ENCODE measurements at places on chromosomes 5 and 9.
A peak's percentile ranks its signal among the peaks of the same experiment; 100 is the strongest.

DNA sequence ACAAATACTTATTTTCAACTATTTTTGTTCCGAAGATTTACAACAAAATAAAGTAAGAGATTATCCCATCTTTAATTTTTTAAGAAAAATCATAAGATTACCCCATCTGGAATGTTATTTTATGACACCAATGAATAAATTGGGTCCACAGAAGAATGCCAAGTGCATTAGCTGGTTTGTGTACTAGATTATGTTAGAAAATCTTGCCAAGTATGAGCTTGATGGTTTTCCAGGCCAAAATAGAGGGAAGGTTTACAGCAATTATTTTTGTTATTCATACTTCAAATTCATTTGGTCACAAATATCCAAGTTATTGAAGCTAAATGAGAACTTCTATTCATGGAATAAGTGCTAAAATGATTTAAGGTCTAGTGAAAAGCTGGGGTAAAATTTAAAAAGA is 109.4 kb upstream of the DMRTA1 start:
- DNase-seq: no peak

DNA sequence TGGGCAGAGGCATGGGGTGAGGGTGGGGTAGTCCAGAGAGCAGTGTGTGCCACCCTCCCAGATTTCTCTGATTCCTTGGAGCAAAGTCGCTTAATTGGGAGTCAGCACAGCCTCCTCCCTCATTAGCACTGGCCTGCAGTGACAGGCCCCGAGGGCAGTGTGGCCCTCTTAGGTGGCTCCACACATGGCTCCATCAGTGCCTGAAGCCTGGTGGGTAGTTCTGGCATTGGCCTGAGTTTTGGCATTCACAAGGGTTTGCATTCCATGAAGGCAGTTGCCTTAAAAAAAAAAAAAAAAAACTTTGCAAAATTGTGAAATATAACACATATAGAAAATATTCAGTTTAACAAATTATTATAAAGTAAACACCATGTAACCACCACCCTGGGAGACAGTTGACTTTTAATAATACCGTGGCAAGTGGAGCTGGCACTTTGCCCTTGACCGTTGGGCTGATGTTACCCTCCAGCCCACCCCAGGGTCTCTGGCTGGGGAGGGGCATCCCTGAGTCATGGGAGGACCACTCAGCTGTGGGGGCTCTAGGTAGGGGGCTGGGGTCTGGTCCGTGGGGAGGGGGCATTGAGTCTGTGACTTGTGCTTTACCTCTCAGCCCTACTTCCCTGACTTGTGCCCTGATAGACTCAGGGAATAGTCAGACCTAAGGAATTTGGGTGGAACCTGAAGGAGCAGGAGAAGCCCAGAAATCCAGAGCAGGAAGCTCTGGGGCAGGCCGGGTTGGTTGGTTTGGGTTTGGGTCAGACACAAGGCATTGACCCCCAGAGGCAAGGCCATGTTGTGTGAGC is 51.3 kb upstream of the PITX1 start:
- DNase-seq: peak; percentile 37

DNA sequence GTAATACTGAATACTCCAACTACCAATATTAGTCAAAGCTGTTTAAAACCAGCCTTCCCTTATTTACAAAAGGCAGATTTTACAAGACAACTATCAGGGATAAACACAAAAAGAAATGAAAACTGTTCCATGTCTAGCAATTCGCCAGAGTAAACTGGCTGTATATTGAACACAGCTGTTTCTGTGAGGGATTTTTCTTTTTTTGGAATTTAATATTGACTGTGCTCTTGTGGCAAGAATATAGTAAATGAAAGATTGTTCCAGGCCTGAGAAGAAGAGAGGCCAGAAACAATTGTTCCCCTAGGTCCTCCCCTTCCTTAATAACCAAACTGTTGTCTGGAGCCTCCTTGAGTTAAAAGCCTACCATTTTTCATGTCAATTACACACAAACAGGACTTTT is 188.6 kb downstream of the PDE4D start:
- DNase-seq: no peak

GRCh38 chr5:158812408-158812807 is 287.3 kb downstream of the EBF1 start:
- peak; percentile 71 for DNase-seq

DNA sequence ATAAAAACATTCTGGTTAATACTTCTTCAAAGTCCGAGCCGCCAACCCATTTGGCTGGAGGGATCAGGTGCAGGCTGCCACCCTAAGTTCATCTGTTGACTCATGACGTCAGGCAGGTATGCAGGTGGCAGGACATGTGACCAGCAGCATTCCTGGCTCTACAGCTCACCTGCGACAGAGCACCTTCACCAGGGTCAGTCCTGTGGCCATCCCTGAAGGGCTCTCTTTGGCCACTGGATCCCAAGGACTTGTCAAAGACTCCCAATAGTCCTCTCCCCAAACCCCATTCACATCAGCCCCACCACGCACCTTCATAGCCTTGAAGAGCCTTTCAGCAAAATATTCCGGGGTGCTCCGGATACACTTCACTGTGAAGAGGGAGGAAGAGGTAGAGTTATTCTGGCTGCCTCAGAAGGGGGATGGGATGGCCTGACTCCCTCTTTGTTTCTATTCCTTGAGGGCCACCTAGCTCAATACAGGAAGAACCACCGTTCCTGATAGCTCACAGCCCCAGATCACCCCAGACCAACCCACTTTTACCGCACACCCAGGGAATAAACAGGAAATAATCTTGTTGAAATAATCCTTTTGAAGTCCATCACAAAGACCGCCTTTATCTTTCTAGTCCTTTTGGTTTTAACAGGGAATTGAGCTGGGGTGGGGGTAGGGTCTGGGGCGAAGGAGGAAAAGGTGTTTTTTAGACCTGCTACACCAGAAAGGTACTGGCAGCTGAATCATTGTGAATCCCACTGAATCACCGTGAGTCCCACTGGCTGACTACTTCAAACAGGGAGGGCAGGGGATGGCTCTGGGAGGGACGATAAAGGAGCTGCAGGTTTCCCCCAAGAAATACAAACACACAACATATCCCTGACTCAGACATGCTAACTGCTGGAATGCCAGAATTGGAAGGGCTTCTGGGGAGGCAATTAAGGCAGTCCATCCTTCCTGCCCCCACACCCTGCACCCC is 26.4 kb downstream of the ANXA6 start:
- DNase-seq: no peak

DNA sequence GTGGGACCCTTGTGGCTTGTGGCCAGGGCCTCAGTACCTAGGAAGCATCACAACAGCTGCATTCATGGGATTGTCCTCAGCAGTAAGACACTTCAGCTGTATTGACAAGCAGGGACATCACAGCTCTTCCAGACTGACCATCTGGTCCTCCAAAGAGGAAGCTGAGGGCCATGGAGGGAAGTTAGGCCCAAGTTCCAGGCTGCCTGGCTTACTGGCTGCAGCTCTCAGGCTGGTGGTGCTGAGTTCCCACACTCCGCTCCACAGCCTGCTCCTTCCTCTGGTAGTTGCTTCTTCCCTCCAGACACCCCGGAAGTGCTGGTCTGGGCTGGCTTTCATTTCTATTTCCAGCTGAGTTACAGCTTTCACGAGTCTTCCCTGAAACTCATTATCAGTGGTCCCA is 5.7 kb upstream of the STING1 start:
- DNase-seq: no peak

DNA sequence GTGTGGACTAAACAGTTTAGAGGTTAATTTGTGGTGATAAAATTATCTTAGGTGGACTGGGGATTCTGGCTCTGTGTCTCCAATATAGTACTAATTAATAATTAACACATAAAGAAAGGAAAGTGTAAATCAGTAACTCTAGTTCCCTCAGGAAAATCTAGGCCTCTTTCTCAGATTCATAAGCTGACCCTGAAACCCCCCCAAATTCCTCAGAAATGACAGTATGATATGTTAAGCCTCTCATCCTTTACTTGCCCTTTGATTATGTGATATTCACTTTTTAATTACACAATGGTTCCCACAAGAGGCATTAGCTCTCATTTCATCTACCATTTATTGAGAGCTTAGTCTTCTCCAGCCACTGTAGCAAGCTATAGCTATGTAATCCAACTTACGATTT is 636.2 kb upstream of the SEMA6A start:
- no peak for DNase-seq

DNA sequence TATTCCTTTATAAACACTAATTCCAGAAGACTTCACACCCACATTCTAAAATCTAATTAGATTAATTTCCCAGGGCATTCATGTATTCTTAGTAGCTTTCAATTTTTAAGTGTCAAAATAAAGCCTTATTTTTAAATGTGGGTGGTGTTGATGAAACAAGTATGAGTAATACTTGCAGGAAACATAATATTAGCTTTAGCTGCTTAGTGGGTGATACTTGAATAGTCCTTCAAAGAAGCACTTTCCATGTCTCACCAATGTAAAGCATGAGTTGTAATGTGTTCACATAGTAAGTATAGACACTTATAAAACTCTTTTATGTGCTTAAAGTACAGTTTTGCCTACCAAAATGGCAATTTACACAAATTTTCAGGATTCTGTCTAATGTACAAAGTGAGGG is 6.9 kb downstream of the FNBP1 start:
- DNase-seq: no peak

DNA sequence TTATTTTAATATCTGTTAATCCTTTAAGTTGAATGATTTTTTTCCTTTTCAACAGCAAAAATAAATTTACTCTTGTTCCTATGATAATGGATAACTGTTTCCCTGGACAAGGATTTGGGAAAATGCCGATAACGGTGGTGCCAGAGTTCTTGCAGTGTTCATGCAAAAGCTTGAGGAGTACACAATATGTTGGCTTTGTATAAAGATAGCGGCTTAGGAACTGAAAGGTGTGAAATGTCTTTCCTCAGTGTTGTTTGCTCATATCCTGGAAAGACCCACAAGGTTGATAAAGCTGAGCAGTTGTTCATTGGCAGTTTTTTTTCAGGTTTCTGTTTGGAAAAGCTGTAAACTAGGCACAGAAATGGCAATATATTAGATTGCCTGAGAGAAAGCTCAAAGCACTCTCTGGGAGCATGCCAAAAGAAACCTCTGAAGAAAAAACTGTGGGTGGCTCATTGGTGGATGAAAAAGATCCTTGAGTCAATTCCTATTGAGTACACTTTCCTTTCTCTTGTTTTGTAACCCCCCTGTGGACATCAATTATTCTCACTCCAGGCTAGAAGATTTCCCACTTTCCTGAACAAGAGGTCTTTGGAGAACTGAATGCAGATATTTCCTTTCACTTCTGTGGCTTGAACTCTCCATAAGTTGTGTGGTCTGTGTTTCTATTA is 117.2 kb upstream of the RGMB start:
- DNase-seq: no peak

DNA sequence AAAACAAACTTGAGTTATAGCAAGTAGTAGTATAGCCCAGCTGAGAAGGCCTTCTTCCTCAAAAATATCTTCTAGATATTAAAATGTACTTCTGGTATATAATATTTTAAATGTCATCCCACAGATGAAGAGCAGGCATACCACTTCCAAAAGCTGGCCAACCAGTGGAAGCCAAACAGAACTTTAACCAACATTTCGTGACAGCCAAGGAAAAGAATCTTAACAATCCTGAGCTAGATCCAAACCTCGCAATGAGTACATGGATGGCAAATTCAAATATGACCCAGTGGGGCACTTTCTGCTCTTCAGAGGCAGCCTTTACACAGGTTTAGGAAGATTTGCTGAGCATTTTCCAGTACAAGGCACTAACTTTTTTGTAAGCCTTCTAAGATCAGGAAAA is 91.8 kb upstream of the ACO1 start:
- no peak for DNase-seq

GRCh38 chr5:146519554-146519953 is 3.6 kb upstream of the GPR151 start:
- no peak for DNase-seq

GRCh38 chr9:137879566-137880150 is 2.1 kb downstream of the CACNA1B start:
- no peak for DNase-seq

DNA sequence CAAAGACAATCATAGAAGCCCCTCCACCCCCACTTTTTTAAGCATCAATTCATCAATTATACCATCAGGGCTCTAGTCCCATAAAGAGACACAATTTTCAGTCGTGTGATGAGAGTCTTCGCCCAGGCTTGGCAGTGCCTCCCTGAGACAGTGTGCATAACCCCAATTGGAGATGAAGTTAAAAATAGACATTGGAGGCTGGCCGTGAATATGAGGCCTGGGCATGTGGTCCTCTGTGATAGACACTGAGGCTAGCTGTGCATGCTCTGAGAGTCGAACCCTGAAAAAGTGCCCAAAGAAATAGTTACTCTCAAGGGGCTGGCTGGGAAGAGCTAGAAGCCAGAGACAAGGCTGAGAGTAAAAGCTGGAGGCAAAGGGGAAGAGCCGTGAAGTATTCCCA is 248.6 kb upstream of the NR4A3 start:
- DNase-seq: no peak

DNA sequence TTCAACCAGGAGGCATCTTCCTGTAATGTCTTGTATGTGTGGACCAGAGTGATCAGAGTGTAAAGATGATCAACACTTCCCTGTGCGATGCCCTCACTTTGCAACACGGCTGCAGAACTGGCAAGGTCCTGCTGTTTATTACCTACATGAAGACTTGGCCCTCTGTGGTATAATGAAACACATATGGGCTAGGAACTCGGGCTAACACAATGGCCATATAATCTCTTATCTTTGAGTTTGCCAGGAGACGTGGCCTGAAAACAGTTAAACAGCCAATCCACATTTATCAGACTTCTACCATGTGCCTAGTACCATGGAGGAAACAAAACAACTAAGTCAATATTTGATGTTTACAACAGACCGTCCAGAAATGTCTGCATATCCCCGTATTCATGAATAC is 145.5 kb downstream of the ZNF462 start:
- no peak for DNase-seq

DNA sequence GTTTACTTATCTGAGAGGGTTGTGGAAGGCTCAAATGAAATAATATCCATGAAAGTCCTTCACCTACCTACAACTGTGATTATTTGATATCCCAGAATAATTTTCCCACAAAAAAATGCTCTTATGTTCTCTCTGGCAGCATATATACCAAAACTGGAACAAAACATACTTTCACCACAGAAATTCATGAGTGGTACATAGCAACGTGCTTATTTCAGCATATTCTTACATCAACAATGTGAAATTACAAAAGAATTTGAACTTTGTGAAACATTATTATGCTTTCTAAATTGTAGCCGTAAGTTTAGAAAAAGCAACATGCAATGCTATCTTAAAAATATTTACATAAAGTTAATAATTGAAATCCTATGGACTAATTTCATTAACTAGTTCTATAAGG is 137.1 kb downstream of the GABRB2 start:
- no peak for DNase-seq

GRCh38 chr5:152372875-152373274 is 32.2 kb downstream of the NMUR2 start:
- no peak for DNase-seq

DNA sequence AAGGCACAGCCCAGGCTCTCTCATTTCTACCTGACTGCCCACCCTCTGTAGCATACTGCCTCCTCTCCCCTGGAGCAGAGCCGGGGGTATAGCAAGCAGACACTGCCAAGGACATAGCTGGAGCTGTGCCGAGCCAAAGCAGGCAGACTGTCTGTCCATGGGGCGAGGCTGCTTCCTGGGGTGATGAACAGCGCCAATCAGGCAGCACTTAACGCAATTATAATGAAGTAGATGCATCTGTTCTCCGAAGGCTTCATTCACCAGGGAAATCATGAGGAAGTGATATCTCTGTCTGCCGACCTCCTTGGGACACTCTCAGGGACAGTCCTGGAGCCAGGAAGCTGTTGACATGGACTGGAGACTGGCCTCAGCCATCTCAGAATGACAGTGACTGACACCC is 230.7 kb downstream of the ASTN2 start:
- DNase-seq: no peak

All from suprapubic skin (tissue), 4 donors.